ENCODE measurements at places on chromosomes 6 and 20.
A peak's percentile ranks its signal among the peaks of the same experiment; 100 is the strongest.

GRCh38 chr6:147548921-147549475 lies 40.5 kb downstream of the SAMD5 start:
- DNase-seq = no peak

DNA sequence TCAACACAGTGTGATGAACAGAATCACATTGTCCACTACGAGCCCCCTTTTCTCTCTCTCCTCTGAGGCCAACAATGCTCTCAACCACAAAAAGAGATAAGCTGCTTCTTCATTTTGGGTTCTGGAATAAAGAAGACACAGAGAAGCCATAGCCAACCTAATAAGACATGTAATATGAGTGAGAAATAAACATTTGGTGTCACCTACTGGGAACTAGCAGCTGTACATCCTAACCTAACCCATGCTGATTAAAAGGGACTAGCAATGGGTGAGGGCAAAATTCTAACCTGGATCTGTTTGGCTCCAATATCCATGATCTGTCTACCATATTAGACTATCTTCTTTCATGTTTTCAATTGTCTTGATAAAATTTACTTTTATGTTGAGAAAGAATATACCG lies 369.1 kb upstream of the MARCKS start:
- DNase-seq = no peak

- DNase-seq = no peak
These were observed 206.4 kb upstream of the CITED2 start for GRCh38 chr6:139580592-139581484.

GRCh38 chr6:159168536-159169192 lies 536 bp upstream of the FNDC1 start:
- DNase-seq = peak; percentile 21

DNA sequence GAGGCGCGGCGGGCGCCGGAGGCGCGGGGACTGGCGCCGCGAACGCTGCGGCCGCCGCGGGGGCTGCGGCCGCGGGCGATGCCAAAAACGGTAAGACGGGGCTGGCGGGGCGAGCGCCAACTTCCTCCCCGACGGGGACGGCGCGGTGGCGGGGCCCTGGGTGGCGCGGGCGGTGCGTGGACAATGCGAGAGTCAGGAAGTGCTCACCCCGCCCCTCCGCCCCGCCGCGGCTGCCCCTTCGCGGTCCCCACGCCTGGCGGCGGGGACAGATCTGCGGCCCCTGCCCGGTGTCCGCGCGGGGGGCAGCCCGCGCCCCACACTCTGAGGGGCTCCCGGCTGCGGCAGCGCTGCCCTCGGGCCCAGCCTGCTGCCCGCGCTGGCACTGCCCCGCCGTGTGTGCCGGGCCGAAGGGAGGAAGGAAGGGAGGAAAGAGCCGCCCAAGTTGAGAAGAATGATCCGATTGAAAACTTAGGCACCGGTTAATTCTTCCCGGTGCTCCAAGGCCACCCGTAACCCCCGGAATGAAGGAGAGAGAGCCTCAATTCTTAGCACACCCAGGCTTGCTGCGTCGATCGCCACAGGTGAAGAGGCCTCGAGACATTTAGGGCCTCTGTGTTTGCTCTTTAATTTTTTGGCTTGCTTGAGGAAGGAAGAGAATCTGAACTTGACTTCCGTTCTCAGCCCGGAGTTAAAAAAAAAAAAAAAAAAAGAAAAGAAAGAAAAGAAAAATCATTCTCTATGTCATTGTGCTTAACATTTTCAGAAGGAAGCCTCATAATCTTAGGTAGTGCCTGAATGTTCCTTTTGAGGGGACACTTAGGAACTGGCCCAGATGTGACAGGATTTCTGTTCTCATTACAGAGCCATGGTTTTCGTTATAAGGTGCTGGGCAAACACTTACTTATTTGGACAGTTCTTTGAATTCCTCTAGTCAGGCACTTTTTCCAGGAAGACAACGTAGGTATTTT lies 982 bp downstream of the HECA start:
- DNase-seq = peak; percentile 57

GRCh38 chr20:12072221-12072953 lies 154.7 kb downstream of the BTBD3 start:
- DNase-seq = no peak
